ENCODE measurements at places on chromosomes 11 and 22.

DNA sequence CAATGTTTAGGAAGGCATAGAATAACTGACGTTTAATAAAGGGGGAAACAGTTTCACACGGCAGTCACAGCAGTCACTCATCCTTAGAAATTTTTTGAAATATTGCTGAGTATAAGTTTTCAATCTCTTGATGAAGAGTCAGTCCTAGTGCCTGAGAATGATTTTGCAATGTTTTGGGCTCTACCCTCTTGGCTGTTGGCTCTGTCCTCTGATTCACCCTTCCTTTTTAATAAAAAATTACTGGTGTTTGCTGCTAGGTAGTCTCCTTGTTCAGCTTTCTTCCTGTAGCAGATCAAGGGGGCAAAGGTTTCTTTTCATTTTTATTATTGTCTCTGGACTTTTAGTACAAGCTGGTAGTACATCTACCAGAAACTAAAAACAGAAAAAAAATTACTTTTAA is 194.3 kb upstream of the ANO3 start:
- DNase-seq, result no peak

DNA sequence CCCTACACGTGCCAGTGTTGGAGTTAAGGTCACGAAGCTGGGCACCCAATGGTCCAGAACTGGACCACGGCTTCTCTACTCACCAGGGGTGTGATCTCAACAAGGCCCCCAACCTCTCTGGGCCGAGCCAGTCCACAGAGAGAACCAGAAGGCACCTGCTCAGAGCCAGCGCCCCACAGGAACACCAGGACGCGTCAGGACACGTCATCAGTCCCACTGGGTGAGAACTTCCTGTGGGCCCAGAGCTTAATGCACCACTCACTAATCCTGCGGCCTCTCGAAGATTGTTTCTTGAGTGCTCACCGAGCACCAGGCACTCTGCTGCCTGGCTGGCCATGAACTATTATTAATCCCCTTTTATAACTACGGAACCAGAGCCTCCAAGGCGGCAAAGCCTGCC is 10.1 kb downstream of the PHF21B start:
- DNase-seq, result no peak

DNA sequence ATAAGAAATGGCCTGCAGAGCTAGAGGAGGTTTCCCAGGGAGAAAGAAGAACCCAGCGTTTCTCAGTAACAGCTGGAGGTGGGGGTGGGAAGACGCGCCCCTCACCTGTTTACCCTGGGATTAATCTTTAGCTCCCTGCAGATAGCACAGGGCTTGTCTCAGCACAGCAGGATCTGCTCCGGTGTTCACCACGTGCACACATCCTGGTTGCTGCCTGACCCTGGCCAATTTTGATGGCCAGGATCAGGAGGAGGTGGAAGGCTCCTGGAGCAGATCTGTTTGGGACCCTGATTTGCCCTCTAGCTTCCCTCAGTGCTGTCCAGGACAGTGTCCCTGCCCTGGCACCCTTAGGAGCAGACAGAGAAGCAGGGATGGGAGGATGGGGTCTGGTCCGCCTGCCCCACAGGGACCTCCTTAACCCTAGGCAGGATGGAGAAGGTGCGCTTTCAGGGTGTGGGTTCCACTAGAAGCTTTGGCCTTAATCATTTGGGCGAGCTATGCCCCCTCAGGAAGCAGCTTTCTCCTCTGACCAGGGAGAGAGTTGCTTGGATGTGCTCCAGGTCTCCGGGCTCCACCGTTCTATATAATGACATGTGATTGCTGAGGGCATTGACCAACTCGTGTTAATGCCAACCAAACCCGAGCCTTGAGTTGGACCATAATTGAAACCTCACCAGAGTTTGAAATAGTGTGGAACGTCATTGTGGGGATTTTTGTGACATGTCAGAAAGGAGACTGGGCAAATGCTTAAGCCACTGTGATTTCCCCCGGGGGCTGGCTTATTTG is 19.3 kb downstream of the UPB1 start:
- DNase-seq, result no peak

DNA sequence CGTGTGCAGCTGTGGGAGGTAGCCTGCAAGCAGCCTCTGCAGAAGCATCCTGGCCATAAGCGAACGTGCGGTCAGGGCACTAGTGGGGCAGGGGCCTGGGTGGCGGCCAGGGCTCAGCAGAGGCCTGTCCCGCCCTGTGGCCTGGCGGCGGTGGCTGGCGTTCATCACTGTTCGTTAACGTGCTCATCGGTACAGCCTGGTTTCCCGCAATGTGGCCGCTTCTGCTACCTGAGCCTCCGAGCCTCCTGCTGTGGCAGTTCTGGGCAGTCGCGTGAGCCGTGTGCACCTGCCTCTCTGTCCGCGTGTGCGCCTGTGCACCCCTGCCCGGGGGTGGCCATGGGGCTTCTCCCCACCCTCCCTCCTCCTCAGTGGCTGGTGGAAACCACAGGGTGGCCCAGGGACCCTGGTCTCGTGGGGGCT is 117.9 kb downstream of the KCNQ1OT1 start:
- no peak for DNase-seq

GRCh38 chr11:119449498-119449897 is 26.5 kb upstream of the THY1 start:
- DNase-seq, result no peak

GRCh38 chr11:133966921-133967598 is 10.3 kb upstream of the IGSF9B start:
- no peak for DNase-seq

DNA sequence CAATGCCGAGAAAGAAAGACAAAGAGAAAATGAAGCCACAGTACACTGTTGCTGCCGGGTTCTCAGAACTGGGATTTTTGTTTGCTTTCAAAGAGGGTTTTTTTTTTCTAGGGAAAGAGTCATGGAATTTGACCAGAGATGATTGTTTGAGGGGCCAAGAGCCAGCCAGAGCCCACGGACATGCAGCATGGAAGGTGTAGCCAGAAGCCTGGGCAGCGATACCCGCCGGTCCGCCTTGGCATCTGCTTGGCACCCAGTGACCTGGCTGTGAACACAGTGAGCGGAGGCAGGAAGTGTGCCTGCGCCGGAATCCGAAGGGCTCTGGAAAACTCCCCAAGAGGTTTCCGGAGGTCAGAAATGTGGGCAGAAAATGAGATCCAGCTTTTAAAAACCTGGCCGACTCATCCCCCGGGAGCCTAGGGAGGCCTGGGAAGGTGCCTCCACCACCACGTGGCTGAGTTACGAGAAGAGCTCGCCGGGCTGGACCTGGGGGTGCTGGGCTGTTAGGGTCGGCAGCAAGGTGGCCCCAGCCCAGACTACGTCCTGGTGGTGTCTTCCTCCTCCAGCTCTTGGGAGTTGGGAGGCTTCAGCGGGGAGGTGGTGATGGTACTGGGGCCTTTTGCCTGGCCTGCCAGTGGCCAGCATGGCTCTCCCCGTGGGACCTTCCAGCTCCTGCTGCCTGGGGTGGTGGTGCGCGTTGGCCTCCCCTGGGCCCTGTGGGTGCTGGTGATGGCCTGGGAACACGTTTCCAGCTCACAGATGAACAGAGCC is 61.6 kb upstream of the PPARA start:
- DNase-seq, result no peak

DNA sequence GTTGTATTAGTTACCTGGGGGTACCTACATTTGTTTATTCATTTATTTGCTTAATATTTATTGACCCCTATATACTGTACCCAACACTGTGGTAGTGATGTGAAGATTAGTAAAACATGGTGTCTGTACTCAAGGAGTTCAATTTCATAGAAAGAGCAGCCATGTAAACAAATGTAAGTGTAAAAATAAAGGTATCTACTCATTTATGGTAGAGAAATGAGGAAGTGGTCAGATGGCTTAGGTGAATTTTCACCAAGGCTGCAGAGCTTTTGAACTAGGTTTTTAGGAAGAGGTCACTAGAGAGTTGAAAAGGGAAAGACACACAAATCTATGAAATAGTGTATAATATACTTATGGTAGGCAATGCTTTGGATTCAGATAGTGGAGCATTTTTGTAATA is 11.1 kb downstream of the CTR9 start:
- DNase-seq, result no peak

DNA sequence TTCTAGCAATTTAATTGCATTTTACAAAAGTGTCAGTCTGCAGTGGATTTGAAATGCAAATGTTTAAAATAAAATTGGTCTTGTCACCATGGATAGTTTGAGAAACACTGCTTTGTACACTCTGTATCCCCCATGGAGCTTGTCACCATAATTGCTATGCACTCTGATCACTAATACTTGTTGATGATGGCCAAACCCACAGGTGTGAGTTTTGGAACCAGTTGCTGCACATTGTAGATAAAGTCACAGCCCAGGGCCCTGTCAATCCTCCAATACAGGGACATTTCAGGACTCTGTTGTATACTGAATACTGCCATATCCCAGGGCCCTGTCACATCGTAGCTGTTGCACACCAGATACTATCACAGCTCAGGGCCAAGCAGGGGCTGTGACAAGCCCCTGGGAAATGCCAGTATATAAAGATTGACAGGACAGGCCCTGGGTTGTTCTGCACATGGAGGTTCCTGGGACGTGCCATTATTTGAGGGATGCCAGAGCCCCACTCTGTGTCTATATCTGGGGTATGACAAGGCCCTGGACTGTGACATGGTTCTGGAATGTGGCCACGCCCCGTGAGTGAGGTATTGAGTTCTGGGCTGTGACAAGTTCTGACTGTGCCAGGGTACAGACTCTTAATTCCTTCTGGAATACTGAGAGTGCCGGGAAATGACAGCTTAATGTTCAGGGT is 27.9 kb upstream of the SMPD1 start:
- DNase-seq, result no peak

GRCh38 chr22:27719535-27720227 is 81.9 kb downstream of the MN1 start:
- peak; percentile 91 for DNase-seq

GRCh38 chr11:120229451-120230424 is 10.2 kb upstream of the POU2F3 start:
- DNase-seq, result no peak

DNA sequence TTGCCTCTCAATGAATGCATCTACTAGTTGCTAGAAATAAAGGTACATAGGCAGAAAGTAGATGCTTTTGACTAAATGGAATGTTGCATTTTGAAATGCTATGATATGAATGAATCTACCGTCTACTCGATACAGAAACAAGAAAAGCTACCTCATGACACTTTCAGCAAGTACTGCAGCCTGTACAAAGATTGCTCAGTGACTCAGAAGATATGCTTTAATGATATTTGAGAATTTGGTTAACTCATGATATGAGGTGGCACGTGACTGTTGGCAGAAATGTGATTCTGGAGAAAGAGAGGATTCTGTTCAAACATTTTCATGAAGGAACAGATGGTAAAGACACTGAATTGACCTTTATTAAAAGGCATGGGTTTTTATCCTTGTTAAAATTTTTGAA is 76.0 kb downstream of the HSD17B12 start:
- DNase-seq, result no peak

GRCh38 chr11:22734628-22735345 is 68.4 kb downstream of the GAS2 start:
- DNase-seq, result no peak

DNA sequence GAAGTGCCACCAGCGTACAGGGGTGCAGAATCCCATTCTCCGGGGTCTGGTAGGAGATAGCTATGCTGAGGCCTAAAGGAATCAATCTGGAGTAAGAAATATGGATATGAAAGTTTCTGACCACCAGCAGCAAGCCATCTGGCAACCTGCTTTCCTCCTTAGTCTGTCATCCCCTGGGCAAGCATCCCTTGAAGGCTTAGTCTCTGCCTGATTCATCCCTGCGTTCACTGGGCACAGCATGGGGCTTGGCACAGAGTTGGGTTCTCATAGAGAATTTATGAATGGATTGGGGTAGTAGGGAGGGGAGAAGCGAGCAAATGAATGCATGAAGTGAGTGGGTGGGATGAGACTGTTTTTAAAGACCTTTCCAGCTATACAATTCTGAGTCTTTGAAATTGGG is 85.8 kb upstream of the NARS2 start:
- DNase-seq, result no peak

DNA sequence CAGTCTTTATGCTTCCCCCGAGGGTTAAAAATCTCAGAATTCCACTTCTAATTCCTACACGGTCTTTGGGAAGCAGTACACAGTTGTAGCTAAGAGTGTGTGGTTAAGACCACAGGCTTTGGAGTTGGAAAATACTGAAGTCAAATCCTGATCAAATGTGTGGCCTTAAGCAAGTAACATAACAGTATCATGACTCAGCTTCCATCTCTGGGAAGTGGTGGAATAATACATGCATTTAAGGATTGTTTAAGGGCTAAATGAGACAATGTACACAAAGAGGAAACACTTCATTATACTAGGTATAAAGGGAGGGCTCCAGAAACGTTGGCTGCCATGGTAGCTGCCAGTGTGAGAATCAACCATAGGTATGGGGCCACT is 71.5 kb downstream of the FAT3 start:
- no peak for DNase-seq

DNA sequence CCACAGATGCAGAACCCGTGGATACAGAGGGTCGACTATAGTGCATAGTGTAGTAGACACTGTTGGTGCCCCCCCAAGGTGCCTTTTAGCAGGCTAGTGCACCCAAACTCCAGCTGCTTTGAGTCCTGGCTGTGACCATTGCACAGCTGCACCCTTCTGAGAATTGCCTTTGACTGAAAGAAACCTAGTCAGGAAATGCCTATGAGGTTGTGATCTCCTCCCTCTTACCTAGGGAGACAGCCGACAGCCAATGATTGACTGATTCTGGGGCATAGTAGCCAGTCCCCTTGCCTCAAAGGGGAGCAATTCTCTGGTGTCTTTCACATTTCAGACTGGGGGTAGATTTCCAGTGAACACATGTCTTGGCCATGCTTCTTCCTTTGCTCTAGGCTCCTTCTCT is 74.2 kb downstream of the DCDC1 start:
- no peak for DNase-seq

DNA sequence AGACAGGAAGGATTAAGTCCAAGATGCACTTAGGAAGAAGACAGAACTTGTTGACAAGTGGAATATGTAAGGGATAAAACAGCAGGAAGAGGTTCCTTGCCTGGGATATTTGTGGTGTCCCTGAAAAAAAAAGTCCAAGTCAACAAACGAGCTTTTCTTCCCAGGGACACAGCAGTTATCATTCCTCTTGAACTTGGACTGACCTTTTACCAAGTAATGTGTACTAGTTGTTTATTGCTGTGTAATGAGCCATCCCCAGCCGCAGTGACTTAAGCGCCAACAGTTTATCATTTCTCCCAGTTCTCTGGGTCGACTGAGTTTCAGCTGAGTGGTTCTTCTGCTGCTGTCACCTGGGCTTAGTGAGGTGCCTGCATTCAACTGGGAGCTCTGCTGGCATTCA is 37.0 kb downstream of the KREMEN1 start:
- DNase-seq, result no peak

- DNase-seq, result no peak
Observed at GRCh38 chr11:106507645-106508306, 430.3 kb downstream of the AASDHPPT start.

DNA sequence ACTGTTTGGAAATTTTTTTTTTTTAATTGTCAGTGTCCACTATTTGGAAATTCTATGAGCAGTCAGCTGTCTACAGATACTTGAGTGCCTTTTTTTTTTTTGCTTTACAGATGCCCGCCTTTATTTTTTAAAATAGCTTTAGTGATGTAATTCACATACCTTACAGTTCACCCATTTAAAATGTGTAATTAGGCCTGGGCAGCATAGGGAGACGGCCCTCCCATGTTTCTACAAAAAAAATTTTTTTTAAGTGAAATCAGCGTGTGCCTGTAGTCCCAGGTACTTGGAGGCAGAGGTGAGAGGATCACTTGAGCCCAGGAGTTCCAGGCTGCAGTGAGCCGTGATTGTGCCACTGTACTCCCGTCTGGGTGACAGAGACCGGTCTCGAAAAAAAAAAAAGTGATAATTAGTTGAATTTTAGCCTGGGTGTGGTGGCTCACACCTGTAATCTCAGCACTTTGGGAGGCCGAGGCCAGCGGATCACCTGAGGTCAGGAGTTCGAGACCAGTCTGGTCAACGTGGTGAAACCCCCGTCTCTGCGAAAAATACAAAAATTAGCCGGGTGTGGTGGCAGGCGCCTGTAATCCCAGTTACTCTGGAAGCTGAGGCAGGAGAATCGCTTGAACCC is 1.5 kb downstream of the ZNF143 start:
- DNase-seq, result no peak
